ENCODE measurements at places on chromosomes 3 and 15. TPM values are rescaled to one million over a fixed set of nuclear protein-coding genes. Genes with fewer than 3 reads are reported as not detected.

ALDH1L1 gene
- 0.18 TPM for total RNA-seq

DET1 gene
- total RNA-seq = 8.4 TPM

SERPINI2 gene
- total RNA-seq = 0.04 TPM

ADAMTS7 gene
- 4.9 TPM for total RNA-seq

PROS1 gene
- 22.5 TPM for total RNA-seq

TMEM212 gene
- total RNA-seq = 0.09 TPM

PPP1R14D gene
- not detected for total RNA-seq

VEPH1 gene
- total RNA-seq = 1.2 TPM

MAGEL2 gene
- total RNA-seq = 9.2 TPM

ASB14 gene
- 0.18 TPM for total RNA-seq

CPEB1 gene
- total RNA-seq = 1.3 TPM

GABRR3 gene
- total RNA-seq = not detected

STRC gene
- total RNA-seq = 0.09 TPM

DCUN1D1 gene
- total RNA-seq = 28.6 TPM

FOXB1 gene
- not detected for total RNA-seq

OR5AC2 gene
- not detected for total RNA-seq

CYP11A1 gene
- 1.2 TPM for total RNA-seq

ALPK3 gene
- 35.9 TPM for total RNA-seq

TUSC7 gene
- total RNA-seq = not detected

EXD1 gene
- not detected for total RNA-seq

AGTR1 gene
- total RNA-seq = 23.7 TPM

FETUB gene
- 0.04 TPM for total RNA-seq

ERICH6 gene
- total RNA-seq = 0.09 TPM

RTP4 gene
- 0.27 TPM for total RNA-seq

SLC38A3 gene
- total RNA-seq = 1.7 TPM

SST gene
- not detected for total RNA-seq

POTEB3 gene
- not detected for total RNA-seq

IL5RA gene
- total RNA-seq = 0.04 TPM

GJD2 gene
- total RNA-seq = 3.0 TPM

Data from muscle of leg (tissue), 16 donors.